Suppressor macrophage (primary cell): ENCODE measurements at places on chromosomes 1 and 21.
A peak's percentile ranks its signal among the peaks of the same experiment; 100 is the strongest.

- DNase-seq = peak; percentile 3
Observed at GRCh38 chr21:14241297-14241696, 25.3 kb downstream of the RBM11 start.

DNA sequence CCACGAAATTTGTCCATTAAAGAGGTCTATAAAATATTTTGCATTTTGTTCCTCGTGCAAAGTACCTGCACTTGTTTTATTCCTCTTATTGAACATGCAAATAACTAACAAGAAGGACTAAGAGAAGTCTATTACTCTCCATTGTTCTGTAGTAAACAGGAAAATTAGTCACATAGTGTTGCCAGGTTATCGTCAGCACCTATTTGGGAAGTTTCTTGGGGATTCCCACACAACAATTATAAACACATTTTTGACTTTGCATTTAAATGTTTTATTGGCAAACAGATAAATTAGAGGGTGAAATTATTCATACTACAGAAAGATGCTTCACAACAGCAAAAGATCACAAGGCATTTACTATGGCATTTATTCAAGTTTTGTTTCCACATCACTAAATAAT lies 174.5 kb downstream of the ZC3H11B start:
- no peak for DNase-seq

GRCh38 chr1:199422206-199422605 lies 605.3 kb upstream of the NR5A2 start:
- DNase-seq = no peak

- no peak for DNase-seq
Observed at GRCh38 chr1:54367613-54368012, 38.6 kb downstream of the SSBP3 start.

DNA sequence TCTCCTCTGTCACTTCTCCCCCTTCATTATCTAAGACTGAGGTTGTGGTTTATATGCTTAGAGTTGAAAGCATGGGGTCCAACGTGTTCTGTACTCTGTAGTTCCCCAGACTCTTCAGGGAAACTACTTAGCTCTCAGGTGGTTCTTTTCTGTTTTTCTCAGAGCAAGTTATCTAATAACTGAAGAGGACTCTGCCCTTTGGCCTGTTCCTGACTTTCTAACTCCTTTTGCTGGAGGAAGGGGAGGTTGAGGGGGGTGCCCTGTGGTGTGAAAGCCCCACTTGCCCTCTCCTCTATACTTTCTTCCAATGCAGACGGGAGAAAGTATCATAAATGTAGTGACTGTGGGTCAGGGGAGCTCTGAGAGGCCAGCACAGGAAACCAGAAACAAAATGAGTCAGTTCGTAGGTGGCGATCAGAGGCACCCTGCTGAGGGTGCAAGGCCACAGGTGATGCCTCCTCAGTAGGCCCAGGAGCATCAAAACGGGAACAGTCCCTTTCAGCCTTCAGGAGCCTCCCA lies 5.0 kb downstream of the SLC25A44 start:
- no peak for DNase-seq

GRCh38 chr1:210882414-210883221 lies 251.3 kb downstream of the KCNH1 start:
- DNase-seq = no peak

- peak; percentile 30 for DNase-seq
Observed at GRCh38 chr1:54506594-54506993, 41.4 kb upstream of the ACOT11 start.

GRCh38 chr1:209395169-209395568 lies 188.3 kb upstream of the CAMK1G start:
- DNase-seq = no peak

GRCh38 chr1:116586741-116587143 lies 15.9 kb upstream of the CD58 start:
- peak; percentile 36 for DNase-seq

GRCh38 chr1:32274646-32275340 lies 17.1 kb upstream of the HDAC1 start:
- no peak for DNase-seq

GRCh38 chr1:222654849-222655248 lies 37.0 kb downstream of the MIA3 start:
- peak; percentile 86 for DNase-seq

- DNase-seq = no peak
Observed at GRCh38 chr1:216456682-216457081, 33.4 kb upstream of the USH2A start.

GRCh38 chr1:32919811-32920733 lies 18.9 kb upstream of the TMEM54 start:
- no peak for DNase-seq

- no peak for DNase-seq
Observed at GRCh38 chr1:170732252-170732588, 68.3 kb downstream of the PRRX1 start.

DNA sequence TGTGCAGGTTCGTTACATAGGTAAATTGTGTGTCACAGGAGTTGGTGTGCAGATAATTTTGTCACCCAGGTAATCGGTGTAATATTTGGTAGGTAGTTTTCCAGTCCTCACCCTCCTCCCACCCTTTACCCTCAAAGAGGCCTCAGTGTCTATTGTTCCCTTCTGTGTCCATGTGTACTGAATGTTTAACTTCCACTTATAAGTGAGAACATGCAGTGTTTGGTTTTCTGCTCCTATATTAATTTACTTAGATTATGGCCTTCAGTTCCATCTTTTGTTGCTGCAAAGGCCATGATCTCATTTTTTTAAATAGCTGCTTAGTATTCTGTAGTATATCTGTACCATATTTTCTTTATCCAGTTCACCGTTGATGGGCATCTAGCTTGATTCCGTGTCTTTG lies 87.3 kb downstream of the RPS6KC1 start:
- no peak for DNase-seq

GRCh38 chr1:55716151-55716550 lies 501.0 kb upstream of the USP24 start:
- DNase-seq = no peak

DNA sequence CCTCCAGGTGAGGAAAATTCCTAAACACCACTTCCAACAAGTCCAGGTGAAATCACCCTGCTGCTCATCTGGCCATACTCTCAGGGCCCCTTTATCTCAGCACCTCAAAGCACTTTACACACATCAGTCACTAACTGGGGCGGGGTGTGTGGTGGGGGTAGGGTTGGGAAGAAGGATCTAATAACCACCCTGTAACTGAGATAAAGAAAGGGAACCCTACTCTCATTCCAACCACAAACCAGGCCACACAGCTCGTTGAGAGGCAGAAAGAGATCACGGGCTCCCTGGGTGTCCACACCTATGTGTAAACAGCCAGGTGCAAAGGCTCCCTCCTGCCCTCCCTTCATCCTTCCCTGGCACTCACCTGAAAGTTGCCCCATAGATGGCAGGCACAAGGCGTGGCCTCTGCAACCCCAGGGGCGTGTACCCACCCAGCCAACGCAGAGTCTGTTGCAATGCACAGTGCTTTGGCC lies 20.4 kb downstream of the GPR161 start:
- DNase-seq = no peak

DNA sequence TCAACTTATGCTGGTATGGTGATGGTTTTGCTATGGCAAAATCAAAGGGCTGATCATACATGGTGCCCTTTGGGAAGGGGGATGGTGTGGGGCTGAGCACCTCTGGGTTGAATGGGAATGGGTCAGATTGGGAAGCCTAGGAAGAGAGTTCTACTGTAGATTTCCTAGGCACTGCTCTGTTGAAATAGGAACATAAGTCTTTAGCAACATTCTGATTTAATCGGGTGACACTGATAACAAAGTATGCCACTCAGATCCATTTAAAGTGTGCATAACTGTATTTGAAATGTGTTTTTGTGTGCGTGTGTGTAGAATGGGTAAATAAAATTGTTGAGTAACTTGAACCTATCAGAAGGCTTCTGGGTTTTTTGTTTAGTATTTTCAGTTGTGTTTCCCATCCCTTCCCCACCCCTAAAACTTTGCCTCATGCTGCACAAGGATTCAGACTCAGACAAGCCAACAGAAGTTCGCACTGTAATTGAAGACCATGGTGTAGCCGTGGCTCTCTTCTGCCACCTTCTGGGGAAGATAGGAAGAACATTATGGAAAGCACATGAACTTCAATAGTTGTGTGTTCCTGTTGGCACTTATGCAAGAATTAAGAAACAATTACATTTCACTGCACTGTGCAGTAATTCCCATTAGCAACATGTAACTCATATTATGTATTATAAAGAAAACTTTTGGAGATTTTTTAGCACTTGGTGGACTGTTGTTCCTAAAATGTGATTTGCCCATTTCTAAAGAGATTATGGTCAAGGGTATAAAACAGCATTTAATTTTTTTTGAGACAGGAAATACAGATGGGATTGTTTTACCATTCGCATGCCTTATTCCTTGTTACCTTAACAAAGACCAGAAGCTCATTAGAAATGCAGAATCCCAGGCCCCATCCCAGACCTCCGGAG lies 10.9 kb upstream of the C4BPB start:
- DNase-seq = peak; percentile 85

- no peak for DNase-seq
Observed at GRCh38 chr1:205084360-205084759, at the start of gene TMEM81. TSS of gene TMEM81 (minus strand) at chr1:205084460. CDS start at chr1:205084320, 140 bp downstream.
